Cortex of kidney (tissue), 1 donor: ENCODE measurements at places on chromosomes 7 and 10.

DNA sequence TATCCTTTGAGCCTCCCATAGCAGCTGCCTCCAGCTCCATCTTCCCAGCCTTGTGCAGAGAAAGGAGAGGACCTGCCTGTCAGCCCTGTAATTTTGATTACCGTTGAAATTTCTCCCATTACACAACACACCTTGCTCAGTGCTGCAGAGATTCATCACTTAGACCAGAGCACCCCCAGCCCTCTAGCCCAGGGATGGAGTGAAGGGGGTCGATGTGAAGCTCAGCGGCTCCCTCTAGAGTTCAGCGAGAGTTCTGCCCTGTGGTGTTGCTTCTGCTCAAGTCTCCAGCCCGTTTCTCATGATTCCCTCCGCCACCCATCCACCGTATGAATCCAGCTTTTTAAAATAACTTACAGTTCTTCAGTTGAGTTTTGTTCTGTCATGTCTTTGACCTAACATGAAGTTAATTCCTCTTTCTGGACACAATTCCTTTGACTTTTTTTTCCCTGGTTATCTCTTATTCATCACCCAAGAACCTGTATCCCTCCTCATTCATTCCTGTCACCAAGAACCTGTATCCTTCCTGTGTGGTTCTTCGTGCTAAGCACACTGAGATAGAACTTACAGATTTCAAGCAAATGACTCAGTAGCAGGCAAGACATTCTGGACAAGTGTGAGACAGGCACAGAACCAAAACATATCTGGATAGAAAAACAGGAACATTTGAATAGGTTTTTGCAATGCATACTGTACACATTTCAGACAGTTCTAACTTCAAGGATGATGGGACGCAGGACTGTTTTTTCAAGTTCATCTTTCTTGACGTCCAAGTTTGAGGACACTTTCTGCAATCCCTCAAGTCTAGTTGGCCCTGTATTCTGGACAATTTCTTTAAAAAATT lies 35.0 kb upstream of the ZNF32 start:
- no peak for DNase-seq

GRCh38 chr7:87934699-87935383 lies 790 bp downstream of the ADAM22 start:
- no peak for DNase-seq

DNA sequence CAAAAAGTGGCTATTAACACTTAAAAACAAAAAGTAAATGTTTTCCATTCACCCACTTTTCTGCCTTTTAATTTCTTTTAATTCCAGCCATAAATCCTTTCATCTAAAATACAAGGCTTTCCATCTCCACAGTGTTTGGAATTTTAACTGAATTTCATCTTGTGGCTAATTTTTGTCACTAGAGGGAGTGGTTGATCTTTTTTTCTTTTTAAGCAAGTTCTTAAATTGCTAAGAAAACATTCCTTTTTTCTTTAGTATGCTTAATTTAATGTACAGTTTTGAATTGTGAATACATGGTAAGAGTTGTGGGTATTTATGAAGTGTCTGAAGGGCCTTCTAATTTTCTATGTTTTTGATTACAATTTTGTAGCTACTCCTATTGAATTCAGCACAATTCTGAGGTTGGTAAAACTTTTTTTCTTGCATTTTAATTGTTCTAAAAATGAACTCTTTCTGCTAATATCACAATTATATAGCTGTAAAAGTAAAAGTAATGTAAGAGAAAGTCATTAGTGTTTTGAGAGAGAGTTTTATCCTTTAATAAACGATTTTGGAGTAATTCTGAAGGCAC lies 54.9 kb upstream of the ANK3 start:
- DNase-seq = no peak

GRCh38 chr7:40151504-40151903 lies 16.7 kb downstream of the SUGCT start:
- no peak for DNase-seq

GRCh38 chr7:155344270-155344617 lies 46.6 kb downstream of the INSIG1 start:
- no peak for DNase-seq
